ENCODE measurements at places on chromosomes 2 and 18.

GRCh38 chr2:38394903-38395341 is 17.8 kb upstream of the ATL2 start:
- DNase-seq, result no peak

DNA sequence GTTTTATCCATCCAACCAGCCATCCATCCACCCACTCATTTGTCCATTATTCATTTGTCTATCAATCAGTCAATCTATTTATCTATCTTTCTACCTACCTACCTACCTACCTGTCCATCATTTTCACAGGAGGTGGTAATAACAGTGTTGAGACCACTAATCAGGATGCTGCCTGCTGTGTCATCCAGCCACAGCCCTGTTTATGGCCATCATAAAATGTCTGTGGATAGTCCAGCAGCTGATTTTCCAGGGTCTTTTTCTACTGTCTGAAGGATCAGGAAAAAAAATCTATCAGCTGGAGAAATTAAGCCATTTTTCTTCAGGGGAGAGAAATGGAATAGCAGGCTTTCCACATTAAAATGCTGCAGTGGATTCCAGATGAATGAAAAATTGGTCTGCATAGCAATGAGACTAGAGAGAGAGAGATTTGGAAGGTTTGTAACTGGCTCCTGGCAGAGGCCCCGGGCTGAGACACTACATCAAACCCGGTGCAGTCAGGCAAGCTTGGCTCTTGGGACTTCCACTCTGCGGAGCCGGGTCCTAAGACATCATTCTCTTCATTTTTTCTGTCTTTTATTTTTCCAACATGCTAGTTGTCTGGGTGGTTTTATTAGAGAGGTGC is 33.0 kb upstream of the BOD1L2 start:
- no peak for DNase-seq

DNA sequence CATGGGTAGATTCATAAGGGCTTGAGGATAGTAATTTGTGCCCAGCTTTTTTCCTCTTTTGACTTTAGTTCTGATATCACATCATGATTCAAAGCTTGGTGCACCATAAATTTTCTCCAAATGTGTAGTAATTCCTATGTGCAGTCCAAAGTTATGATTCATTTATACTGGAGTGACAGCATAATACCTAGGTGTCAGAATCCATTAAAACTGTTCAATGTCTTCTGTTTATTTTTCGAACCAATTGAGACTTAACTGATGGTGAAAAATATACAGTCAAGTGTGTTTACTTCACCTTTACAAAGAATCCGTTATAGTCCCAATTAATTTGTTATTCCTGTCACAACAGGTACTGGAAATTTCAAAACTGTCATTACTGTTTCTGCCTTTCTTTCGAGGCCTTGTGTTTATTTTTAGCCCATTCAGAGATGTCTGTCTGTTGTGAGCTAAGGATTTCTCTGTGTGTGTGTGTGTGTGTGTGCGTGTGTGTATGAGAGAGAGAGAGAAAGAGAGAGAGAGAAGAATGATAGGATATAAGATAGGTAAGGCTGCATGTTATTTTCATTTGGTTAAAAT is 389.7 kb upstream of the ATP5MC3 start:
- no peak for DNase-seq

DNA sequence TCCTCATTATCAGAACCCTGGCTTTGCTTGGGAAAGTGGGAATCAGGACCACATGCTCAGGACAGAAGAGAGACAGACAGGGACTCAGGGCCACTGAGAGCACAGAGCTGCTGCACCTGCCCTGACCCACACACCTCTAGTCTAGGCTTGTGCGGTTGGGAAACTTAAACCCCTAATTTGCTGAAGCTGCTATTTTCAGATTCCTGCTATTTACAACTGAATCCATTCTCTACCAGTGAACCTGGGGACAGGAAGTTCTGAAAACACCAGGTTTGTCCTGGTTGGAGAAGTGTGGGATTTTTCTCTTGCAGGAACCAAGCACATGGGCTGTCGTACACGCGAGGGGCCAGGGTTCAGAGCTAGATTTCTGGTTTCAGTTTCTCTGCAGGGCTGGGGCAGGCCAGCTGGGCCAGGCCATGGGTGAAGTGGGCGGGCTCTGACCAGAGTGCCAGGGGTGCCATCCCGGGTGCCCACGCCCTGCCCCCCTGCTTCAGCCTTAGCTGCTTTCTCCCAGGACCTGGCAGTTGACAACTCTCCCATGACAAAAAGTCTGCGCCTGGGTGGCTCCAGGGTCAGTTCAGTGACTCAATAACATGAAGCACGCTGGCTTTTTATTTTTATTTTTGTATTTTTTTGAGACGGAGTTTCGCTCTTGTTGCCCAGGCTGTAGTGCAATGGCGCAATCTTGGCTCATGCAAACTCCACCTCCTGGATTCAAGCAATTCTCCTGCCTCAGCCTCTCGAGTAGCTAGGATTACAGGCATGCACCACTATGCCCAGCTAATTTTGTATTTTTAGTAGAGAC is 51.3 kb upstream of the SLC1A4 start:
- no peak for DNase-seq

- DNase-seq, result no peak
Measured at GRCh38 chr2:205651719-205652118, 30.6 kb upstream of the NRP2 start.

DNA sequence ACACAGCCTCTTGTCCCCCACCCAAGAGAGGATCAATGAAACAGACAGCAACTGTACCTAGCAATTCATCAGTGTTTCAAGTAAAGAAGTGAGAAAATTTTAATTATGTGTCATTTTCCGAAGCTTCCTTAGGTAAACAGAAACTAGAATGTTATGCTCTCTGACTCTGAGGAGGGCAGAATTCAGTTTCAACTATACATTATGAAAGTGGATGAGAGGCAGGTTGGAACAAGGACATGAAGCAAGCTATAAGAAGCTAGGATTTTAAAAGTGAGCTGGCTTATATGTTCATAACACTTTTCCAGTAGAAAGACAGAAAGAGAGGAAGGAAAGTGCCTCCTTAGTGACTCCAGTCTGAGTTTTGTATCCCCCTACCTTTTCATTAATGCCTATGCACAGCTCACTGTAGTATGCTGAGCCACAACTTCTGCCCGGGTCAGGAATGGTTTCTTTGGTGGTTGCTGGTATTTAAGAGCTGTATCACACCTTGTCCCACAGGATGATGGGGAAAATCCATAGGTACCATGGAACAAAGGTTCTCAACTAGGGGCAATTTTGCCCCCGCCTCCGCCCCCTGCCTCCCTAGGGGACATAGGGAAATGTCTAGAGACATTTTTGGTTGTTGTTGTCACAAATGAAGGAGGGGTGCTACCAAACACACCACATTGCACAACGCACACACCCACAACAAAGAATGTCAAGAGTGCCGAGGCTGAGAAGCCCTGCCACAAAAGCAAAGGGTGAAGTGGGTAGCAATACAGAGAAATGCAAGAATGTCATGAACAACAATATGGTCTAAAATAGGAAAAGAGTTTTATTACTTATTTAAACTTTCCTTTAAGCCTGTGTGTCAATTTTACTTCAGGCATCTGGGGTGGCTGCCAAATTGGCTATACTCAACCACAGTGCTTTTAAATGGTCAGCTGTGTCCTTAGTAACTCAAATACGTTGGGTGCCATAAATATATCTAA is 161.0 kb upstream of the ZFP36L2 start:
- no peak for DNase-seq

DNA sequence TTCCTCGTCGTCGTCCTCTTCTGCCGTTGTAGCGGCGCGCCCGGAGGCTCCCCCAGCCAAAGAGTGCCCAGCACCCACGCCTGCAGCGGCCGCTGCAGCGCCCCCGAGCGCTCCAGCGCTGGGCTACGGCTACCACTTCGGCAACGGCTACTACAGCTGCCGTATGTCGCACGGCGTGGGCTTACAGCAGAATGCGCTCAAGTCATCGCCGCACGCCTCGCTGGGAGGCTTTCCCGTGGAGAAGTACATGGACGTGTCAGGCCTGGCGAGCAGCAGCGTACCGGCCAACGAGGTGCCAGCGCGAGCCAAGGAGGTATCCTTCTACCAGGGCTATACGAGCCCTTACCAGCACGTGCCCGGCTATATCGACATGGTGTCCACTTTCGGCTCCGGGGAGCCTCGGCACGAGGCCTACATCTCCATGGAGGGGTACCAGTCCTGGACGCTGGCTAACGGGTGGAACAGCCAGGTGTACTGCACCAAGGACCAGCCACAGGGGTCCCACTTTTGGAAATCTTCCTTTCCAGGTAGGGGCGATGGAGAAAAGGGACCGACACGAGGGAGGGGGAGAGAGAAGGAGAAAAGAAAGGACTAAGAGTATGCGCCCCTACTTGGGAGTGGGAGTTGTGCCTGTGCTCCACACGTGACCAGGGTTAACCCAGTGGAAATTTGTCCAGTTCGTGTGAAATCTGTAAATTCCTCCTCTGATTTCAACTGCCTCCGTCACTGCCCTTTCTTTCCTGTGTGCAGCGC is 800 bp downstream of the HOXD13 start:
- DNase-seq, result no peak

DNA sequence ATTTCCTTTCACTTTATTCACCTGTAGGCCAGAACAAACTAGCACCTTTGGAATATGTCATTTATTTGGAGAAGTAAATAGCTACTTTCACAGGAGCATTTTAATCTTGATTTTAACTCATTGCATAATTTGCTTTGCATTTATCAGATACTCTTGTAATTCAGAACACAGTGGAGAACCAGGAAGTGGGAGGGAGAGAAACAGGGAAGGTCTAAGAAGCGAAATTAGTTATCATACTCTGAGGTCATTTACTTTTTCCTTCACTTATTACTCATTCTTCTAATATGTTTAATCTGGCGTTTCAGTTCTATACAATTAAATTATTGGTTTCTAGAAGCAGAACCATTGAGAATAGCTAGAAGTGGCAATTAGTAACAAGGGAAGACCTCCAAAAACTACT is 20.7 kb downstream of the RBM44 start:
- DNase-seq, result no peak

DNA sequence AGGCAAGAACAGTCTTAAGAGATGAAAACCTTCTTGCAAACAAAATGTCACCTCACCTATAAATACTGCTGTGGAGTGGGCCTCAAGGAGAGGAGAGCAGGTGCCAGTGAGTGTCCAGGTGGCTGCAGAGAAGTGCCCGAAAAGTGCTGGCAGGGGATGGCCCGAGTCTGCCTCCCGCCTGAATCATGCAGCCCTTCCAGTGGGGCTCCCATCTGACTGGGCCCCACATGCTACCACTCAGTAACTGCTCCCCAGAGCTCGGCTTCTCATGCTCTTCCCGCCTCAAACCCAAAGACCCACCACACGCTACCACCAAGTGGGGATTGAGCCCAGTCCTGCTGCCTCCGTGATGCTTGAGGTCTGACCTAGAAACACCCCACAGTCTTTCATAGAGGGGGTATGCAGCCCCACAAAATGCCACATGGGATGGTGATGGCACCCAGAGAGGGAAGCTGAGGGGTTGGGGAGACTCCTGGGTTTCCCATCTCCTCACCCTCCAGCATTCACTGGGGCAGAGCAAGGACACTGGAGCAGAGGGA is 7.4 kb downstream of the HS6ST1 start:
- no peak for DNase-seq

- no peak for DNase-seq
Measured at GRCh38 chr18:40382197-40382596, 1572.8 kb upstream of the PIK3C3 start.

DNA sequence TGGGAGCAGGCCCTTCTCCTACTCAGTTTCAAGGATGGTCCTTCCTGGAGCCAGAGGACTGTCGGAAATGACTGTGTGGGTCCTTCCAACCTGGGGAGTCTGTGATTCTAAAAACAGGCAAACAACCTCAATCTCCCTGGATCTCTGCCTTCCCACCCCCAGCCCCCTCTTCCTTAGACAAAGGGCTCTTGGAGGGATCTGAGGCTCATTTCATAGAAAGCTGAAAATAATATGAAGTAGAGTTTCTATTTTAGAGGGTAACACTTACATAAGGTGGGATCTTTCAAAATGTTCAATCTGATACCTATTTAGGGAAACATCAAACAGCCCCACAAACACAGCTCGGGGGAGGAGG is 69.4 kb downstream of the RHOB start:
- no peak for DNase-seq

All from stimulated activated CD8-positive, alpha-beta memory T cell treated with anti-CD3 and anti-CD28 coated beads, Interleukin-4, amount 100 ng/mL, for 1 hour (primary cell).